ENCODE measurements at places on chromosomes 3 and 15.

GRCh38 chr3:193335031-193335430, 43.5 kb downstream of the ATP13A5 start:
- no peak for DNase-seq

- DNase-seq: no peak
Measured at GRCh38 chr3:67375976-67376375, 278.4 kb downstream of the SUCLG2 start.

- DNase-seq: no peak
Measured at GRCh38 chr15:48090666-48091065, 30.1 kb upstream of the SLC24A5 start.

DNA sequence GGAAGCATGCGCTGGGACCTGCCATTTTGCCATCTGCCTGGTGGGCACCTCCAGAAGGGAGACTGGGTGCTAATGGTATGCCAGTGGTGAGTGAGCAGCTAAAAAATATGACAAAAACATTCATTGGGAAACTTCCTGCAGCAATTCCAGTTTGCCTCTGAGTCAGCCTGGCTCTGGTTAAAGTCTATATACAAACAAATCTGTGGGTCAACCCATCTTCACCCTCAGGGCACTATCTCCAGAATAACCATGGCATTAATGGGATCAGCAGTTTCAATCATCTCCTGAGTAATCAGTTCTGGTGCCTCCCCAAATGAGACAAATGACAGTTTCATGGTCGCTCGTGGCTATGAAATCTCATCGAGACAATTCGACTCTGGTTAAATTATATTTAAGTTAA, 21.5 kb downstream of the FRMD4B start:
- no peak for DNase-seq

DNA sequence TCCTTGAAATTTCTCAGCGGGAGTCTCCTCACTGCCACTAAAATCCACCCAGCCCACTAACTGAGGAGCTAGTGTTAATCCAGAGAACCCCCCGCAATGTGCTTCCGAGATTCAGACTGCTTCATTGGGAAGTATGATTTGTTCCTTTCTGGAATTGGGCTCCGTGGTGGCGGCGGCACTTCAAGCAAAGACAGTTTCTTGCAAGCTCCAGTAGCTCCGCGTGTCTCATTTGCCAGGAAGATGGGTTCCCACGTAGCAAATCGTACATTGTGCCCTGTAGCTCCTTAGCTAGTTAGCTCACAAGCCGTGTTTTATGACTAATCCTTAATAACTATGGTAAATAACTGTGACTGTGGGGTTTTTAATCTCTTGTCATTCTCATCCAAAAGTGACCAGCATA, 45.4 kb downstream of the SLC6A1 start:
- DNase-seq: no peak

DNA sequence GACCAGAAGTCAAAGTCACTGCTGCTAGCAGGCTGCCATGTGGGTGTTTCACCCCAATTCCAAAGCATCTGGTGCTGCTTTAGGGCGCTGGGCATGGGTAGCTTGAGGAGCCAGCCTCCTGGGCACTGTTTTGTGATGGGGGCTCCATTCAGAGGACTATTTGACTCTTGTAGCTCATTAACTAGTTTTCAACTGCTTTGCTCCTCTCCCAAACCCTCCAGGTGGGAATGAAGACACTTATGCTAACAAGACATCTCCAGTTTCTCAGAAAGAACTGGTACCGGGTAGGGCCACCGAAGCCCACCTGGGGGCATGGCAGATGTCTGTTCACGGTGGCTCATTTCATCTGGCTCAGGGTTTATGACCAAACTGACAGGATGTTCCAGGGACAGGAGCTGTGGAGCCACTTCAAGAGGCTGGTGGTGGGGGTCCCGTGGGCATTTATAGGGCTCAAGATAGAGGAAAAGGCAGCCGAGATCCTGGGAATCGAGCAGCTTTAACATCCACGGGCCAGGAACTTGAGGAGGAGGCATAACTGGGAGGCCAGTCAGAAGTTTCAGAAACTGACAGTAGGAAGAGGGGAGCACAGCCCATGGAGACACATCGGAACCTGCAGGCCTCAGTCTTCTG, 17.7 kb downstream of the AMOTL2 start:
- DNase-seq: no peak

GRCh38 chr3:128310286-128311058, 156.2 kb downstream of the DNAJB8 start:
- DNase-seq: no peak

- DNase-seq: no peak
Measured at GRCh38 chr3:123547881-123548519, 36.9 kb downstream of the HACD2 start.

GRCh38 chr3:43728947-43729346, 38.2 kb downstream of the ABHD5 start:
- DNase-seq: no peak

DNA sequence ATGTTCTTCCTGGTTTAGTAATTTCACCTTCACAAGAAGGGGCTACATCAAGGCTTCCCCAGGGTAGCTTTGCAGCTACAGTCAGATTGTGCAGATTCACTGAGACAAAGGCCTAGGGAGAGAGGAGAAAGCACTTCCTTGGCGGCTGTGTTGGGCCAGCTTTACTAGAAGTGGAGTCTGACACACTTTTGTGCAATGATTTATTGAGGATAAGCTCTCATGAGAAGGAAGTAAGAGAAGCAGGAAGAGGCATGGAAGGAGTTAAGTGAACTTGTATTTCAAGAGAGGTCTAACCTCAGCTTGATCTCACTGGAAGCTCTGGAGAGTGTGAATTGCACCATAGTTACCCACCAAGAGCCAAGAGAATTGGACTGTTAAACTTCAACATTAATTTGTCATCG, 78.9 kb downstream of the TGFBR2 start:
- DNase-seq: peak; percentile 68

DNA sequence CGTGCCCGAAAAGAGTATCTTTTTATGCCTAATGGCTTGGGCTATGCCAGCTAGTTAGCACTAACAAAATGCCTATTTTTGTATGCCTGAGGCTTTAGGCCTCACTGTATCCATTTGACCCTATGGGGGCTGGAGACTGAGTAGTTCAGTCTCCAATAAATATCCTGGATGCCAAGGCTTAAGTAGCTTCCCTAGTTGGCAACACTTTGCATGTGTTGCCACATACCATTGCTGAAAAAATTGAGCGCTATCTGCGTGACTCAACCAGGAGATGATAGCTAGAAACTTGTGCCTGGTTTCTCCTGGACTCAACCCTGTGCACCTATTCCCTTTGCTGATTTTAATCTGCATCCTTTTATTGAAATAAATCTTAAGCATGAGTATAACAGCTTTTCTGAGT, 58.4 kb upstream of the ATP2C1 start:
- DNase-seq: no peak

DNA sequence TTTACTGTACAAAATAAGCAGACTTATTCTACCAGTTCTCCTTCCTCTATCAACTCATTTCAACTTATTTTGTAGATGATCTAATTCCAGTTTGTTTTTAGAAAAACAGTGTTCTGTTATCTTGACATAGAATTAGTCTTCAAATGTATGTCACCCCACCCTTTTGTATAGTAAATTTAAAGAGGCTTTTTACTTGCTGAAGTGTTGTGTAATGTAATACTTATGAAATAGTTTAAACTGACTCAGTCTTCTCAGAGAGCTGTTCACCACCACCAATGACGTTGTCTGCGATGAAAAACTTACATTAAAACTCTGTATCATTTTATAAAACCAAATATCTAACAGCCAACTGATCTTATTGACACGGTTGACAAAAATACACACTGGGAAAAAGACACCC, 82.9 kb downstream of the RAP2B start:
- no peak for DNase-seq

GRCh38 chr15:66883284-66883911, 181.4 kb downstream of the SMAD6 start:
- DNase-seq: no peak

- DNase-seq: no peak
Measured at GRCh38 chr3:128539376-128539775, 46.4 kb upstream of the GATA2 start.

- DNase-seq: peak; percentile 50
Measured at GRCh38 chr3:193872265-193872753, 263.6 kb upstream of the HES1 start.

DNA sequence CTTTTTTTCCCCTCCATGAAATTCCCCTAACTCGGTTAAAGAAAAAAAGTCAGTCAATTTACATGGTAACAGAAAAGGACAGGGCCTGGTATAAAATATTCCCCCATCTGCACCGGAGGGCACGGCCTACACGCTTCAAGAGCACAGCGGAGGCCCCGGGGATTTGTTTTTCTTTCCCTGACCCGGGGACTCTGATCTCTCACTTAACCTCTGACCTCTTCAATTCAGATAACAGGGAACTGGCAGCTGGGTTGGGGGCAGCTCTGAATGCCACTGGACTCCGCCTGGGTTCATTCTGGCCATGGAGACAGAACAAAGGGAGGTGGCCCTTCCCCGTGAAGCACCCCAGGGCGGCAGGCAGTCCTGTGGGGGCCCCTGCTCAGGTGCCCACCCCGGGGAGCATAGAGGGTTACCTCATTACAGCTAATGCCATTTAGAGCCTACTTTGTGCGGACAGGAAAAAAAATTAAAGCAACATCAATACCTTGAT, 257.5 kb downstream of the SHQ1 start:
- no peak for DNase-seq

DNA sequence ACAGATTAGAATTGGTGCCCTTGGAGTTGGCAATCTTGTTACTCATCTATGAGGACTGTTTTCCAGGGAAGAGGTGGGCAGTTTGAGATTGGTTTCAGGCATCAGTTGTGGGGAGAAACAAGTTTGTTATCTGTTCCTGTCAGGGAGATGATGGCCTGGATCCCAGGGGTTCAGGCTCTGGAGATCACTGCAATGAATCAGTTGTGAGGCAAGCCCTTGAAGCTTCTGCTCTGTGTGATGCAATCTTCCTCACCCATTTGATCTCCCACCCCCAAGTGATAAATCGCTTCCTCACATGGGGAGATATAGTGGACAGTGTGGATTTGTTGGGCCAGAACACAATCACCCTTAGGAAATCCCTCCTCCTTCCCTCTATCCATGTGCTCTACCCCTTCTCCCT, 276.6 kb upstream of the LRTM1 start:
- no peak for DNase-seq

DNA sequence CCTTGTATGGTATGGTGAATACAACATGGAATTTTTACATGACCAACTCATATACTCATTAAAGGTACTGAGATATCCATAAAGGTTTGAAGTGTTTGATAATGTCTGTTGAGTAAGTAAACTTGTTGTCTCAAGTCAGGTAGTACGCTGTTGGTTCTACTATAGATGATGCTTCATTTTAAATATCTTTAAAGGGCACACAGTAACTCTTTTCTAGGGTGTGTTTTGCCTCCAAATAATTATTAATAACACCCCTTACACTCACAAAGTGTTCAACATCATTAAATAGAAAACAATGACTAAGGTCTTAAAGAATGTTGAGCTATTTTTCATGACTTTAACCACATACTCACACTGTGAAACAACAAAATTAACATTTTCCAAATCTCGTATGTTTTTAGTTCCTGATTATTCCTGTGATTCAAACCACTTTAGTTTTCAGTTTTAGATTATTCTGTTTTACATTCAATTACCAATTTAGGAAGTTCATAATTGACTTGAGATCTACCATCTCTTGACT, 220.0 kb upstream of the NANOGP8 start:
- DNase-seq: no peak

- DNase-seq: no peak
Measured at GRCh38 chr3:64084640-64085039, 61.3 kb upstream of the PSMD6 start.

- DNase-seq: no peak
Measured at GRCh38 chr3:170640737-170641171, 54.9 kb upstream of the SLC7A14 start.

DNA sequence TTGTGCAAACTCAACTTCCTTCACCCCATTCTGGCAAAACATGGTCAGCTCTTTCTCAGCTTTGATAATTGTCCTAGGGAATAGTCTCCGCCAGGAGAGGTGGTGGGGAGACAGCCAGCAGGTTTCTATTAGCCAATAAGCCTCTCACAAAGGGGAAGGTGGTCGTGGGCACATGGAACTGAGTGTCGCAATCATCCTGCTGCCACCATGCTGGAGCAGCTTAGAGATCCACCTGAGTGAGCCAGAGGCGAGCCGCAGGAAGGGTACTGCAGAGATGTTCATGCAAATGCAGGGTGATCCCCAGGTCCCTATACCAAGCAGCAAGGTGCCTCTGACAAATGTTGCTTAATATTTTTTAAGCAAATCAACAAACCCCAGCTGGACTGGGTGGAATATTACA, 182.8 kb downstream of the RORA start:
- no peak for DNase-seq

GRCh38 chr3:133610031-133610430, 36.5 kb downstream of the CDV3 start:
- no peak for DNase-seq

DNA sequence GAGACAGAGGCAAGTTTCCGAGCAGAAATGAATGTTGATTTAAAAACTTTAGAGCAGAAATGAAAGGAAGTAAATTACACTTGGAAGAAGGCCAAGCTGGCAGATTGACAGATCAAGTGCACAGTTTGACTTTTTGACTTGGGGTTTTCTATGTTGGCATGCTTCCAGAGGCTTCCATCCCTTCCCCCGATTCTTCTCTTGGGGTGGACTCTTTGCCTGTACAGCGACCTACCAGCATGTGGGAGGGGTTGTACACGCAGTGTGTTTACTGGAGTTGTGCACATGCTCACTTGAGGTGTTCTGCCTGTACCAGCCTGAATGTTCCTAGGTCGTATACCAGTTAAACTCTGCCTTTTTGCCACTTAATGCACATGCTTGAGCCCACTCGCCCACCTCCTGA, 701.5 kb upstream of the GBE1 start:
- DNase-seq: no peak

DNA sequence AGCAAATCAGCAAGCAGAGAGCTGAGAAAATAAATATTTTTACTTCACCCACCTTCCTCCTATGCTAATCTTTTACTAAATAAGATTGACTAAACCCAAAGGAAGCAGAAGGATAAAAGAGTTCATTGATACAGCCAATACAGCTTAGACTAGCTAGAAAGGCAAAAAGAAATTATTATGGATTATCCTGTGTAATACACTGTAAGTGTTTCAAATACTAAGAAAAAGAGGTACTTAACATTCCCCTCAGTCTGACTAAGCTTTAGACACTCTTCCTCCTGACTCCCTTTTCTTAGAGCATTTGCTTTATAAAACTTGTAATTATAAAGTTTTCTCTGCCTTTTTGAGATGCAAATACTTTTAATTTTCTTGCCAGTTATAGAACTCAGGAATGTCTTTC, 848.9 kb upstream of the CADM2 start:
- no peak for DNase-seq

DNA sequence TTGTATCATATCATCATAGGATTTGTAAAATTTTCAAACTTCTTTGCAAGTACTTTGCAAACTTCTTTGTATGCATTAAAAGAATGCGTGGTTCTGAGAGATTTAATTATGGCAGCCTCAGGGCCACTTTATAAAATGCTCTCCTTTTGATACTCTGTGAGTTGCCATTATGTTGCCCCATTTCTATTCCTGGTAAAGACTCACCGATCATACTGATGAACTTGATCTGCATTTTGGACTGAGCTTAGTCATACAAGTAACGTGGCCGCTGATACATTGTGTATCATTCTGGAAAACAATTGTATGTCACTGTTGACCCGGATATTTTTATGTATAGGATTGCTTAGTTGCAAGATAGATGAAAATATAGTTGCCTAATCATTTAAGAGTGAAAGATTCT, 38.8 kb downstream of the AKAP13 start:
- no peak for DNase-seq

GRCh38 chr3:55701997-55702396, 214.9 kb upstream of the WNT5A start:
- no peak for DNase-seq

All from activated CD4-positive, alpha-beta T cell treated with anti-CD3 and anti-CD28 coated beads, Interleukin-2, amount 50 U/mL, for 16 hours (primary cell).